Right cardiac atrium (tissue), 5 donors: ENCODE measurements at places on chromosomes 5 and 9. TPM values are rescaled to one million over a fixed set of nuclear protein-coding genes. Genes with fewer than 3 reads are reported as not detected.

DNA sequence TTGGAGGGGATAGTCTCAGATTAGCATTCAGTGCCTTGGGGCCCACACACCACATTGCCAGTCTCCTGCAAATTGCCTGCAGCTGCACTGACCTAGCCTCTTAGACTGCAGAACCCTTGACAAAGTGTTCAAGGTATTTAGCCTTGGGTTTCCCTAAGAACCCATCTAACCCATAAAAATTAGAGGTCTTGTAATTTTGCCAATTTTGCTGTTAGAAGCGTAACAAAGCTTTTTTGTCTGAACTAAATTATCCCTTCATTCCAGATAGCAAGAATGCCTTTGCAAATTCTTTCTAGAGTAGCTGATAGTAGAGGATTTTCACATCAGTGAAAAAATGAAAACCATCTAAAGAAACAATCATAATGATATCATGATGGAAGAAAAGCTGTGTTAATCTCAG, 74.0 kb upstream of the CCNG1 start:
- DNase-seq = no peak

DNA sequence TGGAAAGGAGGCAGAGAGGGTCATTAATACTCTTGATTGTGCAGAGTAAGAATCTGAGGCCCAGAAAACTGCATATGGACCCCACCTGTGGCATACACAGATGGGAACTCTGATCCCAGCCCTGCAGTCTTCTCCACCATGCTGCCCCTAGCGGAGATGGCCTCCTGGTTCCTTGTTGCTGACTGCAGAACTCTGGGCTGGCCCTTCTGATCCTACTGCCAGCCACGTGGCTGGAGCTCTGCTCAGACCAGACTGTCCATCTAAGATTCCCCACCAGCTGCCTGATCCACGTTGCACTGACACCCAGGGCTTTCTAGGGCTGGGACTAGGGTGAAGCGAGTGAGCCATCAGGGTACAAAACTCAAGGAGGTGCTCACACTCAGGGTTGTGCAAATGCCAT, 245.7 kb upstream of the NR4A3 start:
- no peak for DNase-seq

DNA sequence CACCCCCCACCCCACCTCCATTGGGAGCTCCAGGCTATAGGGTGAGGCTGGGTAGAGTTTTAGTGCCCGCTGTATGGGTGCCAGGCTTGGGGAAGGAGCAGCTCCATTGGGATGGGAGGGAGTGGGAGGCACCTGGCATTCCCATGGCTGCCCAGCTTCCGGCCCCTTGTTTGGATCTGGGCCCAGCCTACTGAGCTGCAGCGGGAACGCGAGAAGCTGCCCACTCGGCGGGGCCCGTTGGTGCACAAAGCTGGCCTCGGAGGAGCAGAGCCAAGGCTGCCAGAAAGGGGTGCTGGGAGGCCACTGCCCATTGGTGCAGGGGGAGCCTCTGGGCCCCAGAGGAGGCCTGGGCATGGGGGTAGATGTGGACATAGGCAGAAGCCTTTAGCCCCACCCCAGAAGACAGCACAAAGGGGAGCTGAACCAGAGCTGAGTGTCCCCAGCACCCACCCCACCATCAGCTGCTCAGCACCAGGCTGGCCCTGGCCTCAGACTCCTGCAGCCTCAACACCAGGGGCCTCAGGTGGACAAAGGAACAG, 4.4 kb downstream of the LCN9 start:
- no peak for DNase-seq

DNA sequence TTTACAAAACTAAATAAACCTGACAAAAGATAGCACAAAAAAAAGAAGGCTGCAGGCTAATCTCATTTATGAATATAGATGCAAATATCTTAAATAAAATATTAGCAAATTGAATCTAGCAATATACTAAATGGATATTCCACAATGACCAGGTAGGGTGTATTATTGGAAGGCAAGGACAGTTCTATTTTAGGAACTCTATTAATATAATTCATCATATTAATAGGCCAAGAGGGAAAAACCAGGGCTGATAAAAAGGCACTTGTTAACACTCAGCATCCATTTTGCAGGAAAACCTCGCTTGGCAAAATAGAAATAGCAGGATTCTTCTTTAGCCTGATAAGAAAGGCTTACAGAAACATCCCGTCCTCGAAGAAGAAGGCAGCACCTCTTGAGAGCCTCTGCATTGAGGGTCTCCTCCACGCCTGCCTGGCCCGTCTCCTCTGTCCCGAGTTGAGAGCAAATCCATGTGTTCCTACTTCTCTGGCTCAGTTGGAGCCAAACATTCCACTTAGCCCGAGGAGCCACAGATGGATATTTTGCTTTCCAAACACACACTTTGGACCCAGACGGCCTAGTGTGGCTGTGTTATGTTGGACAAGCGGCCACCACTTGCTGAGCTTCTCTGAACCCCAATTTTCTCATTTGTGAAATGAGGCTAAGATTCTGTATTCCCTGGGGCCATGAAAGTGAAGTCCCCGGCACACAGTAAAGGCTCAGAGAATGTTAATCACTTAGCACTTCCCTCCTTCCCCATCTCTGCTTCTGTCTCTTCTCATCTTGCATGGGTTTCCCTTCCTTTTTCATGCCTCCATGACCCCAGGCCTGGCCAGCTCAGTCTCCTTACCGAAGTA, 181.8 kb upstream of the MVB12B start:
- no peak for DNase-seq

- no peak for DNase-seq
These were observed 116.7 kb upstream of the ZNF366 start for GRCh38 chr5:72623936-72624335.

DNA sequence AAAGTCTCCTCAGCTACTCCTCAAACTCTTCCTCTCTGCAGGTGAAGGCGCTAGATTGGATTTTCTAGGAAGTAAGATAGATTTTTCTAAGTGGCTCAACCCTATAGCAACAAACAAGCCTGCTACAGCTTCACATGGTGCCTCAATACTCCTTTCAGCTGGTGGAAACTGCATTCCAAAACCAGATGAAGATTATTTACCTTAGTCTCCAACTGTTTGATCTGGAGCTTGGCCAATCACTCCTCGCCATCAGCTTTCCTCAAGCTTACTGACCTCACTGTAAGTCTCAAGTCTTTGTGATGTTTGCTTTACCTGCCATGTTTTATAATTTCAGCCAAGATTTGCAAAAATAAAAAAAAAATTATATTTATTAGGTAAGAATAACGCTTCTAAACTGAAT, 622.4 kb downstream of the CHSY3 start:
- DNase-seq = no peak

DNA sequence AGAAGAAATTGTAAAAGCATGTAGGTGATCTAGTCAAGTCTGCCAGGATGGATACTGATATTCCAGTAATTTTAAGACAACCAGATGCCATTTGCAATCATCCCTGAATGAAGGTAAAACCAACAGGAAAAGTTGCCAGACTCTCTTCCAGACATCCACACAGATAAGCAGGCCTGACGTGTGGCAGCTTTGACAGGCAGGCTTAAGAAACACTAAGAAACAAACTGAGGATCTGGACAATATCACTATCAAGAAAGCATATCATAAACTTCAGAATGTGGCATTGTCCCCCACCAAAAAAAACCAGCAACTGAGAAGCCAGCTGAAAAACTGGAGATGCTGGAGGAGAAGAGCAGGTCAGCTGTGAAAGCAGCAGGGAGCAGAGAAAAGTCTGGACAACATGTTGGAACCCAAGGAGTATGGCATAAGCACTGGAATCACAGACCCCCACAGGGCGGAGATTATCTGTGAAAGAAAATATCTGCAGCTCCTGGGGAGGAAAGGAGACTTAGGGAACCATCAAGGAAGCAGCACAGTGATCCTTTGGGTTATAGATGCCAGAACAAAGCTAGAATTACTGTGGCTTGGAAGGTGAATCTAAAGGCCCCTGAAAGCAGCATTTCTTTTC, 307.0 kb downstream of the CWC27 start:
- no peak for DNase-seq

DNA sequence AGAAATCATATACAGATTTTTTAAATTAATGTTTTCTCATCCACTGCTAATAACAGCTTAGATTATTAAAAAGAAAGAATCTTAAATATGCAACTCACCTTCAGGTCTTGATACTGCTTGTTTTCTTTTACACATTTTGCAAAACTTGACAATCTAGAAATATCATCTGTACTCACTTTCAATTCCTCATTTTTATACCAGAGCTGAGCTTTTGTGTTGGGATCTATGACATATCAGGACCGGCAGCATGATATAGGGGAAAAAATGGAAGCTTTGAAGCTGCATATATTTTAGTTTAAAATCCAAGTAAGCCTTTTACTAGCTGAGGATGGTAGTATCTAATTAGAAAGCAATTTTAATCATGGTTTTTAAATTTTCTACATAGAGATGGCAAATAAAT, 75.7 kb upstream of the SMARCA2 start:
- DNase-seq = no peak

The KIF4B gene
- not detected for total RNA-seq

The TNFSF8 gene
- 1.0 TPM for total RNA-seq

The TEK gene
- 25.3 TPM for total RNA-seq

The CDHR2 gene
- 0.92 TPM for total RNA-seq

The SYK gene
- 6.8 TPM for total RNA-seq

The MYOZ3 gene
- 9.3 TPM for total RNA-seq
